Esophagus muscularis mucosa (tissue), 4 donors: ENCODE measurements at places on chromosomes 6 and 20. TPM values are rescaled to one million over a fixed set of nuclear protein-coding genes. Genes with fewer than 3 reads are reported as not detected.

Gene EPPIN
- total RNA-seq = not detected

Gene IL20RA
- 1.6 TPM for total RNA-seq

Gene CCDC170
- 0.57 TPM for total RNA-seq

GRCh38 chr20:327186-328026 lies 2.1 kb downstream of the SOX12 start:
- H3K36me3 ChIP-seq = no peaks in the 10 kb centered on the region
- peak overlapping the region; percentile 81 for H3K27ac ChIP-seq
- DNase-seq = no peak
- H3K4me1 ChIP-seq = peaks cover 66% of the 10 kb centered on the region
- peak overlapping the region; percentile 70 for H3K4me3 ChIP-seq
- no peaks in the 10 kb centered on the region for H3K27me3 ChIP-seq

Gene TNNC2
- total RNA-seq = 0.46 TPM

- H3K4me3 ChIP-seq = no peak overlapping the region
- H3K4me1 ChIP-seq = no peaks in the 10 kb centered on the region
- H3K27ac ChIP-seq = no peak overlapping the region
- DNase-seq = no peak
Observed at GRCh38 chr20:54189630-54190029, 15.8 kb upstream of the CYP24A1 start.

Gene AAR2
- total RNA-seq = 37.8 TPM

- no peak overlapping the region for H3K4me3 ChIP-seq
- no peaks in the 10 kb centered on the region for H3K27me3 ChIP-seq
- H3K4me1 ChIP-seq = no peaks in the 10 kb centered on the region
- peak; percentile 57 for DNase-seq
- H3K36me3 ChIP-seq = no peaks in the 10 kb centered on the region
Observed at GRCh38 chr6:4895971-4896370, 107.9 kb downstream of the RPP40 start.

Gene ENPP4
- total RNA-seq = 19.0 TPM

DNA sequence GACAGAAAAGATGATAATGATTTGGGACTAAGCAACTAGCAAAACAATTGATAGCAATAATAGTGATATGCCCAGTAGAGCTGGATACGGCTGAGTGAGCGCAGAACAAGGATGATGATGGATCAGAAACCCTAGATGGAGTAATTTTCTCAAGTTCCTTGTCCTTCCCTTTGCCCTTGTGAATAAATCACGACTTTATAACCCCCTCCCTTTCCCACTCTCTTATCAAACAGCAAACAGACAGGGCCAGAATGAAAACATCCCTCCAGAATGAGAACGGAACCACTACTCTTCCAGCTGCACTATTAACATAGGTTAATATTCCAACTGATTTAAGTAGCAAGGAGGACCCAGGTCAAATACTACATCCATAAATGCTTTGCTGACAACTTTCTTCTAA lies 1.3 kb upstream of the MTFR2 start:
- no peak overlapping the region for H3K27ac ChIP-seq
- H3K36me3 ChIP-seq = peaks cover 9% of the 10 kb centered on the region
- DNase-seq = no peak

DNA sequence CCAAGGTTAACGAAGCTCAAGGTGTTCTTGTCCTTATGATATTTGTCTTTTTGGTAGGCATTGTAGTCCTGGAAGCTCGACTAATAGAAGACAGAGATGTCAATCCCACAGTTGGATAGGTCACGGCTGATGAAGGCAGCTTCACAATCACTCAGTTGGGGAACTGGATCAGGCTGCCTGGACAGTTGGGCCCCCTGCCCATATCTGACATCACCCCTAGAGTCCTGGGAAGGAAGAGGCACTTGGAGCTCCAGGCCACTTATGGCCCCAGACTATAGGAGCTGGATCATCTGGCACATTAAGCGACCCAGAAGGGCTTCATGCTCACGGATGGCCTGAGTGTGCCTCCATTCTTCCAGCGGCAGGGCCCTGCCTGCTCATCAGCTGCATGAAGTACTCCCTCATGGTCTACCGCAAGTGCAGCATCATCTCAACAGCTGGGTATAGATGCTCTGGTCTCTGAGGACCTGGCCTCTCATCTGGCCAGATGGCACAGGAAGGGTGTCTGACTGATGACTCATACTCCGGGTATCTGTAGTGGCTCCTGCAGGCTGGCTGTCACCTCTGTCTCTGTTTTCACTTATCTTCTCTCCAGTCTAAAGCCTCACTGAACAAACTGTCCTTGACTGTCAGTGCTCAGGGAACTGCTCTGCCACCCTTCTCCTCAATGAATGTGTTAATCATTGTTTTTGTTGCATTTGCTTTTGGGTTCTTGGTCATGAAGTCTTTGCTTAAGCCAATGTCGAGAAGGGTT lies 29.2 kb upstream of the SSR1 start:
- no peak overlapping the region for H3K27ac ChIP-seq
- peaks cover 30% of the 10 kb centered on the region for H3K27me3 ChIP-seq
- no peaks in the 10 kb centered on the region for H3K36me3 ChIP-seq
- no peak for DNase-seq
- H3K4me1 ChIP-seq = no peaks in the 10 kb centered on the region

Gene HLA-DOA
- 11.2 TPM for total RNA-seq

Gene CGA
- total RNA-seq = not detected

DNA sequence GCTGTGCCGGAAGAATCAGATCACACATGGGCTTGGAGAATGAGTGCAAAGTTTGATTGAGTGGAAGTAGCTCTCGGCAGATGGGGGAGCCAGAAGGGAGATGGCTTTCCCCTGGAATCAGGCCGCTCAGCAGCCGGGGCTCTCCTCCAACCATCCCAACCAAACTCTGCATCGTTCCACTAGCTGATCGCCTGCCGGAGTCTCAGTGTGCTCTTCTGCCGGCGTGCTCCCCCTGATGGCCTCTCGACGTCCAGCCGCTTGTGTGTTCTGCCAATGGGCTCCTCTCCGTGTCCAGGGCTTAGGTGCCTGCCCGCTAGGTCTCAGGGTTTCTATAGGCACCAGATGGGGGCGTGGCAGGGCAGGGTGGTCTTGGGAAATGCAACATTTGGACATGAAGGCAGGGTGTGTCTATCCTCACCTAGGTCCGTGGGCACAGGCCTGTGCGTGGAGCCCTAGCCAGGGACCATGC lies 4.9 kb upstream of the BIRC7 start:
- no peak overlapping the region for H3K27ac ChIP-seq
- H3K27me3 ChIP-seq = peaks cover 69% of the 10 kb centered on the region
- no peaks in the 10 kb centered on the region for H3K36me3 ChIP-seq
- no peak overlapping the region for H3K4me3 ChIP-seq
- no peak for DNase-seq
- no peaks in the 10 kb centered on the region for H3K4me1 ChIP-seq

Gene CD24
- total RNA-seq = 3.1 TPM

GRCh38 chr20:588932-589672 lies 21.0 kb downstream of the TCF15 start:
- peaks cover 7% of the 10 kb centered on the region for H3K4me1 ChIP-seq
- no peak for DNase-seq
- no peak overlapping the region for H3K4me3 ChIP-seq
- no peak overlapping the region for H3K27ac ChIP-seq

DNA sequence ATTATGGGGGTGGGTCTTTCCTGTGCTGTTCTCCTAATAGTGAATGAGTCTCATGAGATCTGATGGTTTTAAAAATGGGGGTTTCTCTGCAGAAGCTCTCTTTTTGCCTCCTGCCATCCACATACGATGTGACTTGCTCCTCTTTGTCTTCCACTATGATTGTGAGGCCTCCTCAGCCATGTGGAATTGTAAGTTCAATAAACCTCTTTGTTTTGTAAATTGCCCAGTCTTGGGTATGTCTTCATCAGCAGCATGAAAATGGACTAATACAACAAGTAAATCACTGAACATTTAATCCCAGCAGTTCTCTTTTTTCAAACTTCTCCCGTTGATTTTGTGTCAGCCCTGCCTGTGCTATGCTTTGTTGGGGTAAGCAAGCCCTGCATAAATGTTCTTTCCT lies 95.2 kb downstream of the FAM217A start:
- H3K27ac ChIP-seq = no peak overlapping the region
- no peaks in the 10 kb centered on the region for H3K27me3 ChIP-seq
- H3K4me1 ChIP-seq = no peaks in the 10 kb centered on the region
- H3K36me3 ChIP-seq = no peaks in the 10 kb centered on the region

GRCh38 chr6:38837101-38837500 lies 122.0 kb downstream of the DNAH8 start:
- no peak overlapping the region for H3K4me3 ChIP-seq
- H3K36me3 ChIP-seq = no peaks in the 10 kb centered on the region
- H3K27ac ChIP-seq = no peak overlapping the region
- DNase-seq = no peak
- no peaks in the 10 kb centered on the region for H3K27me3 ChIP-seq

Gene SLC22A23
- 8.6 TPM for total RNA-seq

DNA sequence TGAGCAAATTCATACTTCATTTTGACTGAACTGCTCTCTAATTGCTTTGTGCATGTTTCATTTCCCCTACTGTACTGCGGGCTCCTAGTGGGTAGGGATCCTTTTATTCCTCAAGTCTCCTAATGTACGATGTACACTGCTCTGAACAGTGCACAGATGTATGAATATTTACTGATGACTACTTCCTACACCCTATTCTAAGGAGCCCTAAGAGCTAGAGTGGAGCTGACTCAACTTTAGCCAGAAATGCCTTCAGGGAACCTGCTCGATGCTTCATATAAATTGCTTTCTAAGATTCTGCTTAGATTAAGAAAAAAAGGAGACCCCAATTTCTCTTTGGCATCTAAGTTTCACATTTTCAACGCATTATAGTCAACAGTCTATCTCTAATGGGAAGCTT lies 47.6 kb upstream of the SPDEF start:
- DNase-seq = no peak
- H3K36me3 ChIP-seq = no peaks in the 10 kb centered on the region
- no peak overlapping the region for H3K27ac ChIP-seq
- no peak overlapping the region for H3K4me3 ChIP-seq
- H3K4me1 ChIP-seq = peaks cover 38% of the 10 kb centered on the region

Gene LY6G5B
- total RNA-seq = 3.1 TPM

Gene CAPN11
- total RNA-seq = 0.83 TPM

GRCh38 chr6:56837322-56837894 lies 117.5 kb upstream of the BEND6 start:
- peaks cover 54% of the 10 kb centered on the region for H3K4me1 ChIP-seq
- H3K27ac ChIP-seq = no peak overlapping the region
- no peaks in the 10 kb centered on the region for H3K36me3 ChIP-seq
- H3K4me3 ChIP-seq = no peak overlapping the region
- no peak for DNase-seq
- H3K27me3 ChIP-seq = no peaks in the 10 kb centered on the region

DNA sequence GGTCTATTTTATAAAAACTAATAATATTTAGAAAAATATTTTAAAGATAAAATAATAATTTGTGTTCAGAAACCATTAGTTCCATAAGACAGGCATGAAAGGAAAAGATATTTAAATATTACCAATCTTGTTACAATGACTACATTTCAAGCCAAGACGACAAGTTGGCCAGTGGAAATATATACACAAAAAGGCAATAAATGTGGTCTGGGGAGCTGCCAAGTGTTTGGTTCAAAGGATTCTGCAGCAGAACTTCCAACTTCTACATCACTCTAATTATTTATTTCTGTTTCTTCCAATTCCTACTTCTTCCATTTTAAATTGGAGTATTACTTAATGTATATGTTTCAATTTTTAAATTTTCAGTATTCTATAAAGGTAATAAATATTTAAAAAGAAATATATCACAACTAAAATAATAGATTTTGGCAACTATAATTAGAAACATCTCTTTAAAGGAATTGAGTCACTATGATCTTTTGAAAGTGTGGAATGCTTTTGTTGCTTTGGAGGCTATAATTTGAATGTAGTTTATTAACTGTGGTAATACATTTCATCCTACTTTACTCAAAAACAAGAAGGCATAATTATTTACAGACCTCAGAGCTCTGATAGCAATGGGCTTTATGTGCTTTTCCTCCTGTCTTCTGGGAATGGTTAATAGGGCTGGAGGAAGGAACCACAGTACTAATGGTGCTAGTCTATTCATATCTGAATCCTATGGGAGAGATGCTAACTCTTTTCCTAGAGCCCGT lies 129.7 kb upstream of the FAM184A start:
- H3K27me3 ChIP-seq = no peaks in the 10 kb centered on the region
- DNase-seq = no peak
- peaks cover 12% of the 10 kb centered on the region for H3K36me3 ChIP-seq

Gene NRN1
- total RNA-seq = 17.6 TPM

- no peak overlapping the region for H3K4me3 ChIP-seq
- H3K27me3 ChIP-seq = peaks cover 4% of the 10 kb centered on the region
- no peak overlapping the region for H3K27ac ChIP-seq
Observed at GRCh38 chr20:50445354-50446151, 64.6 kb upstream of the PTPN1 start.

- DNase-seq = no peak
- no peaks in the 10 kb centered on the region for H3K27me3 ChIP-seq
- peak overlapping the region; percentile 99 for H3K27ac ChIP-seq
- H3K36me3 ChIP-seq = peaks cover 7% of the 10 kb centered on the region
- peak overlapping the region; percentile 96 for H3K4me3 ChIP-seq
- H3K4me1 ChIP-seq = peaks cover 61% of the 10 kb centered on the region
Observed at GRCh38 chr20:25249198-25249931, 1.5 kb downstream of the PYGB start.

Gene TBXT
- not detected for total RNA-seq

Gene MYLIP
- 33.5 TPM for total RNA-seq

GRCh38 chr6:139539852-139540251 lies 165.4 kb upstream of the CITED2 start:
- no peak for DNase-seq
- H3K36me3 ChIP-seq = no peaks in the 10 kb centered on the region
- no peak overlapping the region for H3K4me3 ChIP-seq
- peaks cover 58% of the 10 kb centered on the region for H3K4me1 ChIP-seq
- peak overlapping the region; percentile 23 for H3K27ac ChIP-seq

DNA sequence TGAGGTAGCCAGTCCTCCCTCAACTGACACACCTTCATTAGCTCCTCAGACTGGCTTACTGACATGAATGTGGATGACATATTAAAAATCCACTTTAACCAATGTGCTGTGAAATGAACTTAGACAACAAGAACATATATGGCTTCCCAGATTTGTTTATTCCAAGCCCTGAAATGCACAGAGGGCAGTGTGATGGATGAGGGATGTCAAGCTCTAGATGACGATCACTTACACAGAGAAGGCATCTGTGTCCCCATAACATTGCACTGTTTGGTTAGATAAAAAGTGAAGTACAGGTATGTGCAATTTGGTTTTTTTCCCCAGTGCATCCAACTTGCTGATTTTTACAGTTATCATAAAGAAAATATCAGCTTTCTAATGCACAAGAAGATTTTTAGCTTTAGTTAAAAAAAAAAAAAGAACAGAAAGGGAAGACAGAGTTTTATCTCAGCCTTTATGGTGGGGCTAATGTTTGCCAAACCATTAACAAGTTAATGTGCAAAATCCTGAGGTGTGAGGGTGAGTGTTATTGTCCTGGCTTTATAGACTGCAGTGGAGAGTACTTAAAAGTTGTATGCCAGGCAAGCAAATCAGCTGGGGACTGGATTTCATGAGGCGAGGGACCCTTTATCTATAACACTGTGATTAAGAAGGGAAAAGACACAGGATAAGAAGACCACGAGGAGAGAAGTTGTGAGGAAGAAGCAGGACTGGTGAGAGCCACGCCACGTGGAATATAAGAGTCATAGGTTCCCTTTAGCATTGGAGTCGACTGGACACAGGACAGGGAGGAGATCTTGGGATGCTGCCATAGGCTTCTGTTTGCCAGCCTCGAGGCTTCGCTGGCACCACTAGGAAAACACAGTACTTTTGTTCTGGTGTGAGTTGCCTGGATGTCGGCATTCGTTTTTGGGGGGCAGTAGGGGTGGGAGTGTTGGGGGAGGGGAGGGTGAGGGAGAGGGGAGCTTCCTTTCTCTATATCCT lies 90.0 kb upstream of the BACH2 start:
- no peak overlapping the region for H3K27ac ChIP-seq
- no peaks in the 10 kb centered on the region for H3K36me3 ChIP-seq
- no peak overlapping the region for H3K4me3 ChIP-seq
- H3K4me1 ChIP-seq = no peaks in the 10 kb centered on the region
- no peaks in the 10 kb centered on the region for H3K27me3 ChIP-seq
